ENCODE measurements at places on chromosomes 12 and 14.

DNA sequence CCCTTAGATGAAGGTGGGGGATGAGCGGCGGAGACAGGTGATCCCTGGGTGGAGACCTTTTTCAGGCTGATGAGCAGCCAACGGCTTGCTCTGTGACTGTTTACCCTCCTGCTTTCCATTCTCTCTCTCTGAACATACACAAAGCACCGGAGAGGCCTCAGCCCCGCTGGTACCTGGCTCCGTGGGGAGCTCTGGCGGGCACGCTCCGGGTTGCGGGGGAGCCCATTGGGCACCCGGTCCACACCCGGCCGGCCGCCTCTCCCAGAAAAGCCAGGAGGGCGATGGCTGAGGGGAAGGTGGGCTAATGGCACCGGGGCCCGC lies 545 bp downstream of the SMARCC2 start:
- DNase-seq = no peak

DNA sequence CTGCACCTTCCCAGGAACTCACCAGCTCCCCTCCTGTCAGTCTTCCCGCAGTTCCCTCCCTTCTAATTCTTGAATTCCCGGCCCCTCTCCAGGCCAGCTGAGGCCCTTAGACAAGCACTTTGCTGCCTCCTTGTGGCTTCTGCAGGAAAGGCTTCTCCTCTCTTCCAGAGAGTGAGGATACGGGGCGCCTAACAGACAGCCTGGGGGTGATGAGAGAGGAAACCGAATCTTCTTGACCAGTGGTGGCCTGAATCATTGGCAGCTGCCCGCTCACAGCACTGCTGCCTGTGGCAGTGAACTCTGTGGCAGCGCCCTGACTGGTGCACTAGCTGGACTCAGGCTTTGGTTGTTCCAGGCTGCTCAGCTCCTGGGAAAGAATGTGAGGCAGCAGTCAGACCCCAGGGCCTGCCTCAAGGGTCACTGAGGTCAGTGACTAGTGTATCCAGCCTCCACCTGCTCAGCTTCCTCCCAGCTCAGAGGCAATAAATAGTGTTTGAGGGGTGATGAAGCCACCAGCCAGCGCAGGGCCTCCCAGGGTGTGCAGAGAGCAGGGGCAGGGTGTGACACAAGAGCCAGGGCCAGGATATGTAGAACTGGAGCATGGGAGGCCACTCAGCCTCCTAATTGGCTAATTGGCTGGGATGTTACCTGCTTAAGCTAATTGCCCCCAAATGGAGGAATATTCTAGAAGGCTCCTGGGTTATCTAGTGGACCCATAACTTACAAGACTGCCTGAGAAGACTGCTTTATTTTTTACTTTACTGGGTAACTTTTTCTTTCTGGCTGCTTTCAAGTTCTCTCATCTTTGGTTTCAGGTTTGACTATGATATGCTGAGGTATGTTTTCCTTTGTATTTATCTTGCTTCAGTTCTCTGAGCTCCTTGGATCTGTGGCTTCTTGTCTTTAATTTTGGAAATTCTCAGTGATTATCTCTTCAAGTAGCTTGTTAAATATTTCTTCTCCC lies 12.9 kb upstream of the MCRS1 start:
- DNase-seq = peak; percentile 59

DNA sequence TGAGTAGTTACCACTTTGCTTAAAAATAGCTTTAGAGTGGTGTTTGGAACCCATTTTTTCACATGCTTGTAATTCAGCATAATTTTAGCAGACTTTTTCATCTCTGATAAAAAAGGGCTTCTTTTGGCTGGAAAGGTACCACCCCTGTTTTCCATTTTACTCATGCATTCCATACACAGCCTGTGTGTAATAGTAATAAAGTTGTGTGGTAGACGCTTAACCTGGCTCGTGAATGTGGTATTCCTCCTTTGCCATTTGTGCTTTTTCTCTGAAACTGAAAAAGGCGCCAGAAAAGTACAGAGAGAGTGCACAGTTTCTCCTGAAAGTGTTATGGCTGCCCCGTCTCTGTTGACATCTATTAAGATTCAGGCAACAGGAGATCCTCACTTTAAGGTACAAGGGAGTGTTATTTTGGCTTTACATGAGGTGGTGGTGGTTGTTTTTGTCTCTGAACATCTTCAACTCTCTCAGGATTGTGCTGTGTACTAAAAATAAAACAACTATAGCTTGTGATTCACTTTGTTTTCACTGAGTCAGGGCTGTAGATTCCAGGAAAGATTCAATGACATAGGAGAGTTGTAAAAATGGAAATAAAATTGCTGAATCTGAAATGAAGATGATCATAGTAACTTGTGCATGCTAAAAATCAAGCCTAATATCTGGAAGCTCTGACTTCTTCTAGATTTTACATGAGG lies 45.6 kb upstream of the MIS18BP1 start:
- DNase-seq = no peak

- no peak for DNase-seq
Measured at GRCh38 chr12:61111218-61111617, 1149.0 kb upstream of the USP15 start.

DNA sequence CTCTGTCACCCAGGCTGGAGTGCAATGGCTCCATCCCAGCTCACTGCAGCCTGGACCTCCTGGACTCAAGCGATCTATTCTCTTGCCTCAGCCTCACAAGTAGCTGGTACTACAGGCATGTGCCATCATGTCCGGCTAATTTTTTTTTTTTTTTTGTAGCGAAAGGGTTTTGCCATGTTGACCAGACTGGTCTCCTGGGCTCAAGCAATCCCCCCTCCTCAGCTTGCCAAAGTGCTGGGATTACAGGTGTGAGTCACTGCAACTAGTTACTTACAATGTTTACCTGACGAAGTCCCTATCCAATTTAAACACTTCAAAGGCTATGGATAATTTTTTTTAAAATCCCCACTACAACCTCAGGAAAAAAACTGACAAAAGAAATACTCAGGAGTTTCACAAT lies 1.8 kb downstream of the KRR1 start:
- DNase-seq = no peak

DNA sequence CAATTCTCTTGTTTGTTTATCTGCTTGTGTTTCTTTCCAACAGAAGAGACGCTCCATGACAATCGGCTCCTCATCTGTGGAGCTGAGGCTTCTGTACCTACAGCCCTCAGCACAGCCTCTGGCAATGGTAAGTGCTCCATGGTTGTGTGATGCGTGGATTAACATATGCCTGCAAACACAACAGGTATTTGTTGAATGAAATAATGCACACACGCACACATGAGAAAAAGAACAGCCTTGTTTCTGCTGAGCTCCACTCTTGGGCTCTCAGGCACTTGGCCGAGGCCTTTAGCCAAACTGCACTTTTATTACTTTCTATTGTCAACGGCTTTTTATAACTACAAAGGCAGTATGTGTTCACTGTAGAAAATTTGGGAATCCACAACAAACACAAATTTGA lies 120.4 kb upstream of the TMCC3 start:
- DNase-seq = no peak

DNA sequence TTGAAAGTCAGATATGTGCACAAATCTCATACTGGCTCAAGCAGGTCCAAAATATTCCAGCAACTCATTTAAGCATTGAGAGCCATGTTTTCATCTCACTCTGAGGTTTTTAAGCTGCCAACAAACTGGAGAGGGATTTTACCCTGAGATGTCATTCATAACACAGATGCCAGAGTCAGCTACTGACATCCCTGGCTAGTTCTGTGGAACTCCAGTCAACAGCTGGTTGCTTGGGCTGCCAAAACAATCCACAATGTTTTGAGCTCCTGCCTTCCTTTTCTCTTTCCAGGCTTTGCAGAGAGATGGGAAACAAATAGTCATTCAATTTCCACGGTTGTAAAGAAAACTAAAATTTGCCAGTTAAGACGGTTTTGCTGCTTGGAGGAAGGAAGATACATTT lies 621.2 kb upstream of the FBXO33 start:
- no peak for DNase-seq

- no peak for DNase-seq
Measured at GRCh38 chr14:57963071-57963470, 97.2 kb upstream of the SLC35F4 start.

GRCh38 chr14:22979748-22980392 lies 2.5 kb downstream of the AJUBA start:
- DNase-seq = no peak

GRCh38 chr12:56622535-56622934 lies 7.6 kb downstream of the BAZ2A start:
- DNase-seq = no peak

DNA sequence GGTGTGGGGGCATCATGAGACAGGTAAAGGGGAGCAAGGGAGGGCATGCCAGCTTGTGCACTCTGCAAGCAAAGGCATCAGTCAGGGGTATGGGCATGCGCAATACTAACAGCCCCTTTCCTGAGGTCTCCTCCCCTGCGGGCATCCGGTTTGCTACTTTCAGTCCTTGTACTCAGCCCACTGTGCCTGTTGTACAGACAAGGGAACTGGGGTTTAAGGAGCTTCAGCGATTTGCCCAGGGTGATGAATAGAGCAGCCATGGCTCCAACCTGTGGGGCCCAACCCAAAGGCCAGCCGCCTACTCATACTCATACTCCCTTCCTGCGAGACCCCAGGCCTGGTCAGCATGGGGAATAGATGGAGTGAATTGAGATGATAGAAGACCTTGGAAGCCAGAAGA lies 66.7 kb downstream of the GALNT16 start:
- DNase-seq = no peak

DNA sequence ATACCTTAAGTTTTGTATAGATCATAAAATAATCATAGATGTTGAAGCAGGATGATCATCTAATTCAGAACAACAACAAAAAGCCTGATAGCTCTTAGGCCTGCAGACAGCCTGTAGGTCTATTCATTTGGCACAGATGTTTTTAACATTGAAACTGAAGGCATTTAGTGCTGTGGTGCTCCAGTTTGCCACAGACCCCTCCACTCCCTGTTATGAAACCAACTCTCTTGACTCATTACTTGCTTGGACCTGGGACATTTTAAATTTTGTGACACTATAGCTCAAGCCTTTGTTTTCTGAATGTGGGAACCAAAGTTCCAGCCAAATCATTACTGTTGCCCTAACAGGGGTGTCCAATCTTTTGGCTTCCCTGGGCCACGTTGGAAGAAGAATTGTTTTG lies 9.1 kb downstream of the PRKCH start:
- DNase-seq = no peak

GRCh38 chr12:93245543-93245942 lies 132.2 kb upstream of the NUDT4 start:
- DNase-seq = peak; percentile 56

GRCh38 chr14:106610691-106611090 lies 1084.3 kb downstream of the TMEM121 start:
- no peak for DNase-seq

GRCh38 chr14:50083467-50084337 lies 32.7 kb downstream of the VCPKMT start:
- DNase-seq = peak; percentile 57

GRCh38 chr12:40203060-40203430 lies 21.8 kb upstream of the LRRK2 start:
- DNase-seq = no peak

All from CD8-positive, alpha-beta T cell (primary cell).